ENCODE measurements at places on chromosomes 1 and 21.

GRCh38 chr1:202282025-202282371, 59.7 kb downstream of the UBE2T start:
- DNase-seq: peak; percentile 3

DNA sequence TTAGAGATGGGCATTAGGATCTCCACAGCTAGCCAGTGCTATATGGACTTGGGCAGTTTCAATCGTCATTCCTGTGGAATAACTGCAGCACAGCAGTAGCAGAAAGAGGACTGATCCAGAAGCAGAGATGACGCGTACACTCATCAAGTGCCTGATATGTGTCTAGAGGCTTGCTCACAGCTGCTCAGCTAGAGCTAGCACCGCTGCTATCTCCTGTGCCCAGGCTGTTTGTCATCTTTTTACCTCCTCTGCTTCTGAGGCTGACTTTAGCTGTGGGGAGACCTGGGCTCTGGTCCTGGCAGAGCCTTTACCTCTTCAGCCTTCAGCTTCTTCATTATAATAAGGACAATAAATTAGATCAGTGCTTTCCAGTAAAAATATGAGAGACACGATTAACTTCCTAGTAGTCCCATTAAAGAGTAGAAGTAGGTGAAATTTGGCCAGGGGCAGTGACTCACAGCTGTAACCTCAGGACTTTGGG, 5.3 kb downstream of the TENT5C start:
- DNase-seq: no peak

- DNase-seq: no peak
Observed at GRCh38 chr21:21341041-21341440, 342.8 kb downstream of the NCAM2 start.

DNA sequence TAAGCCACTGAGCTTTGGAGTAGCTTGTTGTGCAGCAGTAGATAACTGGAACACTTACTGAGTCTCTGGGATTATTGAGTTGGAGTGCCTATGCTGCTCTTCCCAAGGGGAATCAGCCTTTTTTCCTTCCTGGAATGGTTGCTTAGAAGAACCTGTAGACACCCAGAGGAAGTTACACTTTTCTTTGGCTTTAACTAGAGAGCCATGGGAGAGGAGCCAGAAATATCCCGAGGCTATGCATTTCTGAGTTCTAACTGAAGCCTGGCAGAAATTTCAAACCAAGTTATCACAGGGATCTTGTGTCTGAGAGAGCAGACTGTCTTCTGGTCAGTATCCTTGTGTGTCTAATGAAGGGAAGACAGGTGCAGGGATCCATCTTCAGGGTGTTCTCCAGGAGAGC, 28.3 kb downstream of the LAMC1 start:
- DNase-seq: no peak

DNA sequence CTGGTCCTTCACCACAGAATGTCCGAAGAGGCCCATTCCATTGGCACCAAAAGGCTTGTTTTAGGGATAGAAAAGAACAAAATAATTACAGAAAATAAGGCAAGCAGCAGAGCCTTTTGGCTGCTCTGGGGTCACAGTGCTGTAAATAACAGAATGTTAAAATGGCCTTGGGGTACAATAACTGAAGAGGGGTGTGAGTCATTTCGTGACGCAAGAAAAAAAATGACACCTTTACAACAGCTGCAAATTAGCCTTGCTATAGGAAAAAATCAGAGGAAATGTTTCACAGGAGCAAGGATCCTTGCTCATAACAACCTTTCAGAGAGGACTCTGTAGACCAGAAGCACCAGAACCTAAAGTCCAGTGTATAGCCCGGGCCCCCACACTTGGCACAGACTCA, 483.4 kb downstream of the OMA1 start:
- no peak for DNase-seq

- DNase-seq: no peak
Observed at GRCh38 chr1:111512132-111512889, 8.9 kb upstream of the ADORA3 start.

GRCh38 chr1:14369526-14370213, 228.8 kb upstream of the KAZN start:
- DNase-seq: no peak

All from head of caudate nucleus (tissue), 42 donors.